ENCODE measurements at places on chromosomes 7 and 10.
A peak's percentile ranks its signal among the peaks of the same experiment; 100 is the strongest.

DNA sequence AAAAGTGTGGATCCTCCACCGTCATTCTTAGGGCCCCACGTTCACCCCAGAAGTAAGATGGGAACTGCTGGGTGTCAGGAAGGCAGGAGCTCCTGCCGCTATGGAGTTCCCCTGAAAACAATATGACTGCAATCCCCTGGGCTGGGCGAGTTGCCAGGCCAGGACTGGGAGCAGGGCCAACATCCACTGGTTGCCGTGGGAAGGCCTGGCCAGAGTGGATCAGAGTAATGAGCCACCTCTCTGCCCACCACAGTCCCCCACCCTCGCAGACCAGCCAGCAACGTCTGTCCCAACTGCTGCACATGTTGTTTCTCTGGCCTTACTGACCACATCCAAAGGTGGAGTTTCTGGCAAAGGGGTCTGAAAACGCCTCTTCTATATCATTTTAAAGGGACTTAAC, 86.6 kb downstream of the STRA8 start:
- no peak for DNase-seq

- DNase-seq, result peak; percentile 37
Measured at GRCh38 chr7:35681231-35682029, 13.5 kb downstream of the HERPUD2 start.

GRCh38 chr10:129899276-129900130, 64.6 kb downstream of the EBF3 start:
- no peak for DNase-seq

- no peak for DNase-seq
Measured at GRCh38 chr7:142413280-142414000, 155.6 kb upstream of the PRSS58 start.

DNA sequence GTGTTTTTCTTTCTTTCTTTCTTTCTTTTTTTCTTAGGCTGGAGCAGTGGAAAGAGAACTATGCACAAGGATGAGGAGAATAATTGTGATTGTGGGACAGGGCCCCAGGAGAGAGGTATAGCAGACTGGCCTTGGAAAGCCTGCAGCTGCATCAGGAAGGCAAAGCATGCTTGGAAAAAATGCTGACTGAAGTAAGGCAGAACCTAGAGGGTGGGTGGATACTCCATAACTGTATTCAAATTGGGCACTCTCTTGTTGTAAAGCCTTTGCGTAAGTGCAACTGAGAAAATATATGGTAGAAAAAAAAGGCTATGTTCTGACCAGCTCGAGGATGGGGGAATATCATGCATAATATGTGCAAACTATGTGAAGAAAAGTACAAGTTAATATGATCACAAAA, 39.5 kb downstream of the PDK4 start:
- DNase-seq, result no peak

GRCh38 chr7:78019447-78020135, 221.0 kb downstream of the PHTF2 start:
- peak; percentile 42 for DNase-seq

GRCh38 chr7:105097619-105098018, 83.6 kb downstream of the KMT2E start:
- no peak for DNase-seq

GRCh38 chr7:66697449-66698438, 42.8 kb upstream of the RABGEF1 start:
- no peak for DNase-seq

DNA sequence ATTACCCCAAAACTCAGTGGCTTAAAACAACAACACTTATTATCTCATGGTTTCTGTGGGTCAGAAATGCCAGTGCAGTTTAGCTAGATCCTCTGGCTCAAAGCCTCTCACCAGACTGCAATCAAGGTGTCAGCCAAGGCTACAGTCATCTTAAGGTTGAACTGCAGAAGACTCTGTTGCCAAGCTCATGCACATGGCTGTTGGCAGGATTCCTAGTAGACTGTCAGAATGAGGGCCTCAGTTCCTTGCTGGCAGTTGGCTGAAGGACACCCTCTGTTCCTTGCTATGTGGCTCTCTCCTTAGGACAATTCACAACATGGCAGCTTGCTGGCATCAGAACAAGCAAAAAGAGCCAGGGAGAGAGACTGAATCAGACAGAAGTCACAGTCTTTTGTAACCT, 34.7 kb downstream of the TOMM7 start:
- no peak for DNase-seq

DNA sequence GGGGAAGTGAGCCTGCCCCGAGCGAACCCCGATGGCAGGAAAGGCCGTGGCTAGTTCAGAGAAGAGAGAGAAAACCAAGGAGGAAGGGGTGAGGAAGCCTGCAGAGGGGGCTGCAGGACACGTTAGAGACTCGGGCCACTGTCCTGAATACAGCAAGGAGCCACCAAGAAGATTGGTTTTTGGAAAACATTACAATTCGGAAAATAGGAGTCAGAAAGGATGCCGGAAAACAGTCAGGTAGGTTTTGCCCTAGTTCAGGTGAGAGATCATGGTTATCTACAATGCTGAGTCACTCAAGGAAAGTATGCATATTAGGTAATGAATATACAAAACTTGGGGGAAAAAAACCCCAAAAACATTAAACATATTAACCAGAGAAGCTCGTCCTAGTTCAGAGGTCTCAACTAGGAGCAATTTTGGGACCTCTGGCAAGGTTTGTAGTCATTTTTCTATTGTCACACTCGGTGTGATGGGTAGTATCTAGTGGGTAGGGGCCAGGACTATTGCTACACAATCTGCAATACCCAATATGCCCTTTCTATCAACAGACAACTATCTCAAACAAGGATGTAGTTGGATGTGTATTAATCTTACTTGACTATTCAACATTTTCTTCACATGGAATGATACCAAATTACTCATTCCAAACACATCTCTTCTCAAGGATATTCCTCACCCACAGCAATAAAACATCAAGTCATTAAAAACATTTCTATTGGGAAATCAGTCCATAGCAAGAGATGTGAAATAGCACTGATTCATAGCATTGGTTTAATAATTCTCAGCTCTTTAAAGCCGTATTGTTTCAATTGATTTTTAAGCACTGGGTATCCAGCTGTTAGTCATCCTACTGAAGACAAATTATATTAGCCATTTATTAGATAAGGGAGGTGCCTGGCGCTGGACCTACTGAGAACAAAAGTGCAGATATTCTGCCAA, 74.4 kb upstream of the RSU1 start:
- peak; percentile 27 for DNase-seq

- DNase-seq, result no peak
Measured at GRCh38 chr7:100034871-100035510, 14.6 kb upstream of the ZSCAN21 start.

GRCh38 chr7:108565987-108566386, 3.5 kb downstream of the THAP5 start:
- DNase-seq, result no peak

DNA sequence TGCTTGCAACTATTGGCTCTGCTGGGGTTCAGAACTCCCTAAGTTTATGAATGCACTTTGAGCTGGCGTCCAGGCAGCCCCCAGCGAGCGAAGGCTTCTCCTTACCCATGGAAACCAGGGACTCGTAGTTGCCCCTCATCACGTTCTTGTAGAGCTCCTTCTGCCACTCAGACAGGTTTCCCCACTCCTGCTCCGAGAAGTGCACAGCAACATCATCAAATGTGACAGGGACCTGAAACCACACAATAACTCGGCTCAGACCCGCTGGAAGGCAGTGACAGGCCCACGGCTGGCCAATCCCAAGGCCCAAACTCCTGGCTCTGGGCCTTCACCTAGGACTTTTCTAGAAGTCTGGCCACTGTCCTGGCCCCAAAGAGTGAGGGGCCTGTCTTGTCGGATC, 6.9 kb downstream of the ZNF777 start:
- DNase-seq, result no peak

DNA sequence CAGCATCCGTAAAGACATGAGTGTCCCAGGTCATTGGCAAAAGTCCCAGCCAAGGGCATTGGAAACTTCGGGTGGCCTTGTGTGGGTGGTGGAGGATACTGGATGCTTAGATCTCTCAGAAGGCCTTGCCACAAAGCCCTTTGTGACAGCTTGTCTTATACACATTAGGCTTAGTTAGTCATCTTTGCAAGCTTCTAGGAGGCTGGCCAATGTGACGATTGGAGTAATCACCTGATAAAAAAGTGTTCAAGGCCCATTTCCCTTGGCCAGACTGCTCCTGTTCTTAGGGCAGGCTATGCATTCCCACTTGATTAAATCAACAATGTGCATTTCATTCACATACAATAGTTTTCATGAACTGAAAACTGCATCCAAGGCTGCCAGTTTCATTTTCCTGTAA, 26.9 kb downstream of the NPS start:
- no peak for DNase-seq

DNA sequence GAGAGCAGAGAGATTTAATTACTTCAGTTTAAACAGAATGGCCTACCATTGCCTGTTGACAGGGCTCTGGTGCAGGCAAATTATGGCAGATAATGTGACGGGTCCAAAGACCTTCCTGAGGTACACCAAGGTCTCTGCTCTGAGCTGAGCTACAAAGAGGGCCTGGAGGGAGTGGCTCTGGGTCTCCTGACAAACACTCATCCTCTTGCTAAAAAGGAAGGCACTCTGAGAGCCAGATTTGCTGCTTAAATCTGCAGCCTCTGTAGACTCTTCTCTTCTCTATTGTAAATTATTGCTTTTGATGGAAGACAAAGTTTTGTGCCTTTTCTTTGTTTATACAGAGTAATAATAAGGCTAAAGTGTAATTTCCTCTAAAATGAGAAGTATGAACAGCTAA, 529.5 kb upstream of the FZD8 start:
- no peak for DNase-seq

DNA sequence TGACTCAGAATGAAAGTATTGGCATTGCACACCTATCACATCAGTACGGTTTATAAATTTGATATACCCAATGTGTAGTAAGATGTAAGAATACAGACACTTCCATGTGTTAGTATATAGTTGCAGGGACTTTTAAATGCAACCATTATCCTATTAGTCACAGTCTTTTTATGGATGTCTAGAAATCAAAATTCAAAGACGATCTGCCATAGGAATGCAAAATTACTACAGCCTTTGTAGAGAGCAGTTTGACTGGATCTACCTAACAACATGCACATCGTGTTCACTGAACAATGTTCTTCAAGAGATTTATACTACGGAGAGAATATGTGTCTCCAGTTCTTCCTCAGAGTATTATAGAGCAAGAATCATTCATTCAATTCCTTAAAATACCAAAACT, 317.3 kb upstream of the HGF start:
- no peak for DNase-seq

DNA sequence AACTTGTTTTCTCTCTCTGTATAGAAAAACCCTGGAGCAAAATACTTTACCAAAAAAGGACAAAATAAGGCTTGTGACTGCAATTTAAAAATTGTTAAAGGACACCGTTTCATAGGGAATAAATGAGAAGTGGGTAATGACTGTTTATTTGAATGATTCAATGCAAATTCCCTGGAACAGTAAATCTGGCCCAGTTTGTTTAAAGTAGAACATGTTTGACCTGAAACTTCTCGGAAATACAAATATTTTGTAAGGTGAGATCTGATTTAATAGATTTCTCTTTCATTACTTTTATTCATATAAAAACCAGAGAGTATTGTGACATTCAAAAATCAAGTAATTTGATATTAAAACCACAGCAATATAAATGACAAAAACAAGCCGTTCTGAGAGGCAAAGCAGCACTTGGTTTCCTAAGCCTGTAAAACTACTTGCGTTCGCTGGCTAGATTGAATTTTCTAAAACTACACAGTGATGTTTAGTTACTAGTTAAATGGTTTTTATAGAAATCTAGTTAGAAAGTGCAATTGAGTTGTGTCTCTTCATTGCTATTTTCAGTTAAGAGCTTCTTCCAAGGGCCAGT, 76.8 kb upstream of the PITRM1 start:
- no peak for DNase-seq

- no peak for DNase-seq
Measured at GRCh38 chr7:68980011-68980410, 618.3 kb upstream of the AUTS2 start.

GRCh38 chr10:48464871-48465736, 139.8 kb downstream of the ARHGAP22 start:
- DNase-seq, result no peak

GRCh38 chr10:131635564-131636015, 265.2 kb upstream of the PPP2R2D start:
- DNase-seq, result no peak

GRCh38 chr7:121913947-121914675, 41.1 kb downstream of the PTPRZ1 start:
- no peak for DNase-seq

GRCh38 chr10:604716-605631, 84.5 kb downstream of the DIP2C start:
- no peak for DNase-seq

- no peak for DNase-seq
Measured at GRCh38 chr7:157910446-157910845, 573.6 kb downstream of the DNAJB6 start.

DNA sequence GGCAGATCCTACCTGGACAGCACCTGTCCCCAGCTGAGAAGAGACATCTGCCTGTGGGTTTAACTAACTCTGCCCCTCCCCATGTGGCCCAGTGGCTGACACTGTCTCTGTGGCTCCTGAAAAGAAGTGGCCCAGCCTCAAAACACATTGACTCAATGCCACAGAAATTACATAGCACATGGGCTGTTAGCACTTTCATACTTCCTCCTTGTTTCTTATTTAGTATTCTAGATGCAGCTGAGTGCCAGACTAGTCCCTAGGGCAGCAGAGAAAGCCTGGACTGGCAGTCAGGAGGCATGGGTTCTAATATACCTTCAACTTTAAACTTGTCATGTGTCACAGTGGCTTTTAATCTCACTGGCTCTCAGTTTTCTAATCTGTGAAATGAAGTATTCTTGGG, 171.0 kb downstream of the TRIL start:
- DNase-seq, result peak; percentile 24

DNA sequence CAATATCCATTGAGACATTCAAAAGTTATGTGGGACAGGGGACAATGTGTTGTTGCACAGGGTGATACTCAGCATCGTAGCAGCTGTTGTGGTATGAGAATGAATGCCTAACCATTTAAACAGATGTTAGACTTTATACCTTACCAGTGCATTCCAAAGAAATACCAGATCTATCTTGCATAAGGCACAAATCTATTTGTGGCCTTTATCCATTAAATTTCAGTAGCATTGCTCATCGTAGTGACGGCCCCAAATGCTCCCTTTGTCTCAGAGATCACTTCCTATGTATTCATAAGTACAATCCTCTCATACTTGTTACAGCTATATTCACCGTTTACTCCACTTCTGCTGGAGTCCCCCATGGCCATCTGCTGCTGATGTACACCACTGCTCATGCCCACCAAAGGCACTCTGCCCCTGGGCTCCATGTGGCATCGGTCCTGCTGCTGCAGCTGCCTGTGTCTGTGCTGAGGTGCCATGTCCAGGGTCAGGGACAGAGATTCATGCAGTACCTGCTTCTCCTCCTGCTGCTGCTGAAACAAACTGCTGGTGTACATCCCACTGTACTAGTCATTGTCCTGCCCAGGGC, 96.3 kb downstream of the CPED1 start:
- DNase-seq, result no peak

DNA sequence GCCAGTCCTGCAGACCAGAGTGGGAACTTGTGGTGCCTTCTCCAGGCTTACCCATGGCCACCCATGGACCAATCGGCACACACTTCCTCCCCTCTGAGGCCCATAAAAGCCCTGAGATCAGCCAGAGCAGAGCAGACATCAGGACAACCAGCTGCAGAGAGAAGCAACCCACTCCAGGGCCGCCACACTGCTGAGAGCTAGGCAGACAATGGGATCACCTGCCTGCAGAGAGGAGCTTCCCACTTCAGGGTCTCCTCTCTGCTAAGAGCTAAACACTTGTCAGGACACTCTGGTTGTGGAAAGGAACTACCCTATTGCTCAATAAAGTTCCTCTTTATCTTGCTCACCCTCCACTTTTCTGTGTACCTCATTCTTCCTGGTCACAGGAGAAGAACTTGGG, 34.0 kb downstream of the C7orf25 start:
- DNase-seq, result no peak

- no peak for DNase-seq
Measured at GRCh38 chr10:106706127-106706526, 458.4 kb downstream of the SORCS1 start.

All from NAMALWA (cell line).